Neural crest cell (in vitro differentiated cells): ENCODE measurements at places on chromosomes 16 and 17. TPM values are rescaled to one million over a fixed set of nuclear protein-coding genes. Genes with fewer than 3 reads are reported as not detected.

DNA sequence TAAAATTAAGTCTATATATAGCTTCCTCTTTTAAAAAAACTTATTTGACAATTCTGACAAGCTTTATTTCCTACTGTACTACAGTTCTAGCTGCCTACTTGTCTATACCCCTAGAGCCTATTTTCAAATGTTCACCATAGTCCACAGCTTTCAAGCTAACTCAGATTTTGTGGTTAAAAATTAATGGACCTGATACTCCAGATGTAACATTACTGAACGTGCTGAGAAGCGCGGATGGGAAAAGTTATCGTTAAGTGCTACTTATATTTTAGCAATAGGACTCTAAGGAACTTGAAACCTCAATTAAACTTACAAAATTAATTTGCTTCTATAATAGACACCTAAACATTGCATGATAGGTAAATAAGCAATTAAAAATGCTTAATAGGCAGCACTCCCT is 31.2 kb downstream of the GNA13 start:
- peaks cover 3% of the 10 kb centered on the region for H3K36me3 ChIP-seq
- no peaks in the 10 kb centered on the region for H3K27me3 ChIP-seq
- H3K4me1 ChIP-seq, result peaks cover 15% of the 10 kb centered on the region
- no peak for DNase-seq

GRCh38 chr17:74192950-74193781 is 10.3 kb upstream of the RPL38 start:
- H3K36me3 ChIP-seq, result no peaks in the 10 kb centered on the region
- H3K4me3 ChIP-seq, result no peak overlapping the region
- H3K27me3 ChIP-seq, result peaks cover 29% of the 10 kb centered on the region
- peaks cover 31% of the 10 kb centered on the region for H3K4me1 ChIP-seq

- H3K36me3 ChIP-seq, result no peaks in the 10 kb centered on the region
- H3K4me1 ChIP-seq, result no peaks in the 10 kb centered on the region
- DNase-seq, result no peak
- no peaks in the 10 kb centered on the region for H3K27me3 ChIP-seq
Measured at GRCh38 chr17:54408731-54409130, 491.9 kb upstream of the TOM1L1 start.

DNA sequence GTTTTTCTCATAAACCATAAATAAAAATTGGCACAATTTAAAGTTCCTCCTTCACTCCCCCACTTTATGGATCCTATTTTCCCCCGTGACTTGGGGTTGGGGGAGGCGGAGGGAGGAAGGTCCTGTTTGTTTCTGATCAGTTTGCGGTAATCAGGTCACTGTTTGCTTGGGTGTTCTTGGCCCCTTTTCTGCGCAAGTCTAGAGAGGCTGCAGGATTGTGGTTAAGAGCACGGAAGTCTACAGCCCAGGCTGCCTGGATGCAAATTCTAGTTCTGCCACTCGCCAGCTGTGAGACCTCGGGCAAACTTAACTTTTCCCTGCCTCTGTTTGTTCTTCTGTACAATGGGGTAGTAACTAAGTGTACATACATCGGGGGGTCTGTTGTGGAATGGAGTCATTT is 12.1 kb downstream of the ATP2C2 start:
- peaks cover 11% of the 10 kb centered on the region for H3K4me1 ChIP-seq
- DNase-seq, result no peak
- no peaks in the 10 kb centered on the region for H3K36me3 ChIP-seq
- no peak overlapping the region for H3K4me3 ChIP-seq
- no peak overlapping the region for H3K27ac ChIP-seq

GRCh38 chr16:85521552-85522307 is 91.4 kb upstream of the GSE1 start:
- H3K4me1 ChIP-seq, result peaks cover 22% of the 10 kb centered on the region
- no peak overlapping the region for H3K4me3 ChIP-seq
- no peak for DNase-seq
- peaks cover 12% of the 10 kb centered on the region for H3K27me3 ChIP-seq
- H3K27ac ChIP-seq, result no peak overlapping the region

DNA sequence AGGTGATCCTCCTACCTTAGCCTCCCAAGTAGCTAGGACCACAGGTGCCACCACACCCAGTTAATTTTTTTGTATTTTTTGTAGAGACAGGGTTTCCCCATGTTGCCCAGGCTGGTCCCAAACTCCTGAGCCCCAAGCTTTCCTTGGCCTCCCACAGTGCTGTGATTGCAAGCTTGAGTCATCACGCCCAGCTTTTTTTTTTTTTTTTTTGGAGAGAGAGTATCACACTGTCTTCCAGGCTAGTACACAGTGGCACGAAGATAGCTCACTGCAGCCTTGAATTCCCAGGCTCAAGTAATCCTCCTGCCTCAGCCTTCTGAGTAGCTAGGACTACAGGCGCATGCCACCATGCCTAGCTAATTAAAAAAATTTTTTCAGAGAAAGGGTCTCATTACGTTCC is 27.2 kb downstream of the HEATR9 start:
- no peak overlapping the region for H3K27ac ChIP-seq
- no peak overlapping the region for H3K4me3 ChIP-seq
- no peaks in the 10 kb centered on the region for H3K27me3 ChIP-seq
- peaks cover 31% of the 10 kb centered on the region for H3K36me3 ChIP-seq

- H3K4me1 ChIP-seq, result no peaks in the 10 kb centered on the region
- no peak overlapping the region for H3K4me3 ChIP-seq
- H3K27ac ChIP-seq, result peak overlapping the region; percentile 8
- H3K36me3 ChIP-seq, result no peaks in the 10 kb centered on the region
- DNase-seq, result no peak
- H3K27me3 ChIP-seq, result peaks cover 15% of the 10 kb centered on the region
Measured at GRCh38 chr16:56921571-56921970, 10.4 kb upstream of the HERPUD1 start.

- H3K27me3 ChIP-seq, result no peaks in the 10 kb centered on the region
- no peaks in the 10 kb centered on the region for H3K4me1 ChIP-seq
- DNase-seq, result no peak
- no peaks in the 10 kb centered on the region for H3K36me3 ChIP-seq
Measured at GRCh38 chr17:15884731-15885130, 60.2 kb upstream of the ADORA2B start.

DNA sequence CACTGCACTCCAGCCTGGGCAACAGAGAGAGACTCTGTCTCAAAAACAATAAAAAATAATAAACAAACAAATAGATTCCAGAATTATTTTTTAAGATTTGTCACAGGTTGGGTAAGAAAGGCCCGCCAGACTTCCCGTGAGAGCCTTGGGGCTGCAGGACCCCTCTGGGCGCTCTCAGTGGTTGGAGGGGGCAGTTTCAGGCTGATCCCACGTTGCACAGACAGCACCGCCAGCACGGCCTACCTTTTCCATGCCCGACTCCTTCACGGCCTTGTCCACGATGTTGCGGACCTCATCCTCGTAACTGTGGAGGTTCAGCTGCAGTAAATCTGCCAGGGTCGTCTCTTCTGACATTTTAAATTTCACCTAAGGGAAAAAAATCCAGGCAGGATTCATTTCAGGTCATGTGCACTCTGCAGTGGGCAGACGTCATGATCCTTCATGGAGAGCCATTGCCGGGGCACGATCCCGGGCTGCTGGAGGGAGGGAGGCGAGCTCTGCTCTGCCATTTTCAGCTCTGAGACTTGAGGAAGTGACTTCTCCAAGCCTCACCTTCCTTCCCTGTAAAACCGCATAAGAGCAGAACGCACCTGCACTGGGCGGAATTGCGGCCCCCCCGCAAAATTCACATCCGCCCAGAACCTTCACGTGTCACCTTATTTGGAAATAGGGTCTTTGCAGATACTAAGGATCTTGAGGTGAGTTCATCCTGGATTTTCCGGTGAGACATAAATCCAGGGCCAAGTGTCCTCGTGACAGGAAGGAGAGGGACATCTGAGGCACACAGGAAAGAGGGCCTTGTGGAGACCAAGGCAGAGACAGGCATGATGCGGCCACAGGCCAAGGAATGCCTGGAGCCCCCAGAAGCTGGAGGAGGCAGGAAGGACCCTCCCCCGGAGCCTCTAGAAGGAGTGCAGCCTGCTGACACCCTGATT is 66.8 kb downstream of the DNAH17 start:
- no peaks in the 10 kb centered on the region for H3K4me1 ChIP-seq
- no peak overlapping the region for H3K27ac ChIP-seq
- no peaks in the 10 kb centered on the region for H3K36me3 ChIP-seq
- peaks cover 3% of the 10 kb centered on the region for H3K27me3 ChIP-seq
- H3K4me3 ChIP-seq, result no peak overlapping the region

DNA sequence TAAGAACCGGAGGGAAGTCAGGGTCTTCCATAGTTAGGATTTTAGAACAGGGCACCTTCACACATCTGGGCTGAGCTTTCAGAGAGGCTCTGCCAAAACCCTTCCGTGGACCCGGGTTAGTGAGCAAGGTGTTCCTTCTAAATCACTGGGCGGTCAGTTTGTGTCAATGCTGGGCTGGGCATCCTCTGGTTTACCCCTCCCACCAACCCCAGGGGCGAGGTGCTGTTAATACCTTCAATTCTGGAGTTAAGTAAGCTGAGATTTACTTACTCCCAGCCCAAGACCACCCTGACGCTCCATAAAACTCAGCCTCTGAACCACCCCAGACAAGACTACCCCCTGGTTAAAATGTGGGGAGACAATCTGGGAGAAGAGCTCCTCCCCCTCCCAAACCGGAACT is 1.0 kb downstream of the TMEM92 start:
- no peak overlapping the region for H3K27ac ChIP-seq
- H3K27me3 ChIP-seq, result peaks cover 39% of the 10 kb centered on the region
- DNase-seq, result no peak
- H3K36me3 ChIP-seq, result no peaks in the 10 kb centered on the region
- peaks cover 23% of the 10 kb centered on the region for H3K4me1 ChIP-seq

GRCh38 chr16:89574681-89575246 is 794 bp upstream of the CPNE7 start:
- no peaks in the 10 kb centered on the region for H3K36me3 ChIP-seq
- no peak overlapping the region for H3K27ac ChIP-seq
- no peaks in the 10 kb centered on the region for H3K4me1 ChIP-seq
- peaks cover 48% of the 10 kb centered on the region for H3K27me3 ChIP-seq
- peak; percentile 79 for DNase-seq

Gene ICAM2
- not detected in 2 replicates for total RNA-seq

Gene JUP
- total RNA-seq, result 20.6 and 23.5 TPM in 2 replicates

Gene WFDC1
- total RNA-seq, result 0.14 and 0.30 TPM in 2 replicates

Gene ENKD1
- total RNA-seq, result 23.3 and 24.5 TPM in 2 replicates
